ENCODE measurements at places on chromosomes 3 and 15.

DNA sequence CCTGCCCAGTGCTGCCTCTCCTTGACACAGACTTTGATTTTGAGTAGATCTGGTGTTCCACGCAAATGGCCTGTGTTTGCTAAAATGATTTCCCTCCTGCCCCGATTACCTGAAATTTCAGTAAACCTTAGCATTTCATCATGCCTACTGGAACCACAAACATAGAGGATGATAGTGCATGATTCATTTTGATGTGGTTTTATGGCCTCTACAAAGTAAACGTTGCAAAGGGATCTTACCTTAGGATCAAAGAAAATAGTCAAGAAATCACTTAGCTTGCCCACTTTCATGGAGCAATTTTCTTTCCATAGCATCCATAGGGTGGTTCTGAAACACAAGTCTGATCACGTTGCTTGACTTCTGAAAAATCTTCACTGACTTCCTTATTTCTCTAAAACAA, 524.6 kb upstream of the ATP11B start:
- no peak for DNase-seq

GRCh38 chr3:50325497-50326181, 2.4 kb downstream of the TUSC2 start:
- DNase-seq: no peak

- no peak for DNase-seq
These were observed 5.8 kb downstream of the ITIH1 start for GRCh38 chr3:52783211-52783555.

DNA sequence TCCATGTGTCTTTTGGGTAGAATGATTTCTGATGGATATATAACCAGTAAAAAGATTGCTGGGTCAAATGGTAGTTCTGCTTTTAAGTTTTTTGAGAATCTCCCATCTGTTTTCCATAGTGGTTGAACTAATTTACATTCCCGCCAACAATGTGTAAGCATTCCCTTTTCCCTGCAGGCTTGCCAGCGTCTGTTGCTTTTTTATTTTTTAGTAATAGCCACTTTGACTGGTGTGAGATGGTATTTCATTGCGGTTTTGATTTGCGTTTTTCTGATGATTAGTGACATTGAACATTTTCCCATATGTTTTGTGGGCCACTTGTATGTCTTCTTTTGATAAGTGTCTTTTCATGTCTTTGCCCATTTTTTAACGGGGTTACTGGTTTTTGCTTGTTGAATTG, 36.3 kb upstream of the MB21D2 start:
- DNase-seq: no peak

GRCh38 chr15:40444736-40445135, 4.0 kb downstream of the BAHD1 start:
- no peak for DNase-seq

DNA sequence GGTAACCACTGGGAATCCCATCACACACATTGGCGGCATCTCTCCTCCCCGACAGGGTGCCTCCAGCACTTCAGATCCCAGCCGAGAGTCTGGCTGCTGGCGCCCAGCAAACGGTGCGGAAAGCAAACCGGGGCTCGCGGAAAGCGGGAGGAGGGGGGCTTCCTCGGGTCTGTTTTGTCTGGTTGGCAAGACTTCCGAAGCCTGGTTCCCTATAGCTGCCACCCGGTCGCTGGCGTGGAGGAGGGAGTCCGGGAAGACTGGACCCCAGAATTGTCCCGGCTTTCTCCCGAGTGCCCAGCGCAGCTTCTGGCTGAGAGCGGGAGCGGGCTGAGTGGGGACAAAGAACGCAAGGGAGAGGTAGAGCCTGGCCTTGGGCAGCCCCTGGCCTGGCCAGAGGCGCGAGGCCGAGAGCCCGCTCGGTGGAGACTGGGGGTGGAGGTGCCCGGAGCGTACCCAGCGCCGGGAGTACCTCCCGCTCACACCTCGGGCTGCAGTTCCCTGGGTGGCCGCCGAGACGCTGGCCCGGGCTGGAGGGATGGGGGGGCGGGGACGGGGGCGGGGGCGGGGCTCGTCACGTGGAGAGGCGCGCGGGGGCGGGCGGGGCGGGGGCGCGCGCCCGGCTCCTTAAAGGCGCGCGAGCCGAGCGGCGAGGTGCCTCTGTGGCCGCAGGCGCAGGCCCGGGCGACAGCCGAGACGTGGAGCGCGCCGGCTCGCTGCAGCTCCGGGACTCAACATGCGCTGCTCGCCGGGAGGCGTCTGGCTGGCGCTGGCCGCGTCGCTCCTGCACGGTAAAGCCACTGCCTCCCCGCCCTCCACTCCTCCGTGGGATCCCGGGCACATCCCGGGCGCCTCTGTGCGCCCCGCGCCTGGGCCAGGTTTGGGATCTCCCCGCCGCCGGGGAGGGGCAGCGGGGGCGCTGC, at the start of gene CHRNA7:
CHRNA7 (plus strand) TSS at position 654 of the 920 bp plus-strand sequence; CDS start at position 734, 80 bp downstream.
- no peak for DNase-seq

All from T-helper 1 cell (primary cell).